ENCODE measurements at places on chromosomes 6 and 20.
A peak's percentile ranks its signal among the peaks of the same experiment; 100 is the strongest.

GRCh38 chr6:161568885-161569456 is 295.1 kb upstream of the AGPAT4 start:
- no peak for DNase-seq

DNA sequence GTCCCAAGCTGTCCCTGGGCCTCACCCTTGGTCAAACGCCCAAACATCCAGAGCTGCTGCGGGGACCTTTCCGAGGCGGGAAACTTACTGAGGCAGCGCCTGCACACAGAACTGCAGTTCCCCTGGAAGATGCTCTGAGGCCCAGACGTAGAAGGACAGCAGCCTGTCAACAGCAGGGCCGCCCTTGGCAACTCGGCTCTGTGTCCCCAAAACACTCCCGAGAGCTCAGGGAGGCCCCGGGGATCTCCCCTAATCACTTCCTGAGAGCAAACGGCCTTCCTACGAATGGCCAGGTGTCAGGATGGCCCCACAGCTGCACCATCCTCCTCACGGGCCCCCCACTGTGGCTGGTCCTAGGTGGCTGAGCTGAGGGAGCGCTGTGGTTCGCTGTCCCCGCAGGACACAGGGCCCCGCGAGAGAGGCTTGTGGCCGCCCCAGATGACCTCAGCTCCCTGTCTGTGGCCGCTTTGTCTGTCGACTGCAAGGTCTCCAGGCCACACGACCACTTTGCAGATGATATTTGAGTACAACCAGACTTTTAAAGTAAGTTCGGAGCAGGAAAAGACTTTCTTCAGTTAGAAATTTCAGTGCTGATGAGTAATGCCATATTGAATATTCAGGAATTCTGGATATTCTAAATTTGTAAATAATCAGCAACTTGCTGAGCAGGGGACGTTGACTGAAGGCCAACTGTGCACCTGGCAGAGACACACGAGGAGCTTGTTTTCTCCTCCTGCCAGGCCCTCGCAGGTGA is 46.0 kb downstream of the DLL1 start:
- DNase-seq = no peak

DNA sequence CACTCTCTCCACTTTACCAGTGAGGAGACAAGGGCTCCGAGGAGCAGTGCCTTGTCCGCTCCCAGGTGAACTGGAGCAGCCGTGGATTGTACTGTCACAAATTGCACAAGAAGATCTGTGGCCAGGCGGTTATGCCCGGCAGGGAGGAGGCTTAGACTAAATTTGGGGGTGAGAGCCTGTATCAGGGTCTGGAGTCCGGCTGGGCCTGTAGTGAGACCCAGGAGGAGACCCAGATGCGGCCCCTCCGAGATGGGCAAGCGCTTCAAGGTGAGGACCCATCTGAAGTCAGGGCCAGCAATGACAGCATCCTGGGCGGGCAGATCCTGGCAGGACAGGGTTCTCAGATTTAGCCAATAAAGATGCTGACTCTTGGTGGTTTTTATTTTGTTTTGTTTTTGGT is 27.6 kb downstream of the BANF2 start:
- no peak for DNase-seq

- no peak for DNase-seq
These were observed 33.5 kb upstream of the MCM3 start for GRCh38 chr6:52317841-52318581.

DNA sequence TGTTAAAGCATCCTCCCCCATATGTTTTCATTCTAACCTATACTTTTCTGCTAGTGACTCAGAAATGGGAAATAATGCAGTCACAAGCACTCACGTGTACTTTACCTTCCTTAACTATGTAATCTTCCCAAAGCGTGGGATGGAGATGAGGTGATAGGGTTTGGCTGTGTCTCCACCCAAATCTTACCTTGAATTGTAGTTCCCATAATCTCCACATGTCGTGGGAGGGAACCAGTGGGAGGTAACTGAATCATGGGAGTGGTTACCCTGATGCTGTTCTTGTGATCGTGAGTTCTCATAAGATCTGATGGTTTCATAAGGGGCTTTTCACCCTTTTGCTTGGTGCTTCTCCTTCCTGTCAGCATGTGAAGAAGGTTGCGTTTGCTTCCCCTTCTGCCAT is 35.4 kb downstream of the AGPAT4 start:
- no peak for DNase-seq

GRCh38 chr6:26272171-26272637 is 92.8 kb upstream of the BTN3A2 start:
- no peak for DNase-seq

DNA sequence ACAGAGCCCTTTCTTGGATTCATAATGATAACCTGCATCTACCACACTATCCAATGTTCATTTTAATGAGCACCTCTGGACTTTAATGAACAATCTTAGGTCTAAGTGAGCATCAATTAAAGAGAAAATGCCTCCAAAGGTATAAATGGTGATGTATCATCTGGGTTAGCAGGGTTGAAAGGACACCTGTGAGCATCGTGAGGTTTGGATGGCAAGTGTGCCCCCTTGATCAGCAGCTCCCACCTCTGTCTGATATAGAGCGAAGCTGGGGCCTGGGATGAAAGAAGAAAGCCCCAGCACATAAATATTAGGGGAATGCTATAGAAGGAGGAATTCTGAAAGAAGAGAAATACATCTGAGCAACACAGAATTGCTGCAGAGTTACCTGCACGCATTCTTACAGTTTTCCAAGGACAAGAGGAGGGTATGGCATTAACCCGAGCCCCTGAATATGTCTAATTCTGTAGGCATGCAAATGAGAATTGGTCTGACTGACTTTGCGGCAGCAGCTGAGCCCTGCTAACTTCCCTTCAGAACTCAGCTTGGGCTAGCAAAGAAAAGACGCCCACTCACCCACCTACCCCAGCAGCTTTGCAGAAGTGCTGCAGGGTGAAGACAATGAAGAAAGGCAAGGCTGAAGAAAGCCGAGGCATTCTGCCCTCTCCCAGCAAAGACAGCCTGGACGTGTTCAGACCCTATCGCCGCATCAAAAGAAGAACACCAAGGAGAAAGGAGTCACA is 136.2 kb downstream of the GMPR start:
- DNase-seq = no peak

DNA sequence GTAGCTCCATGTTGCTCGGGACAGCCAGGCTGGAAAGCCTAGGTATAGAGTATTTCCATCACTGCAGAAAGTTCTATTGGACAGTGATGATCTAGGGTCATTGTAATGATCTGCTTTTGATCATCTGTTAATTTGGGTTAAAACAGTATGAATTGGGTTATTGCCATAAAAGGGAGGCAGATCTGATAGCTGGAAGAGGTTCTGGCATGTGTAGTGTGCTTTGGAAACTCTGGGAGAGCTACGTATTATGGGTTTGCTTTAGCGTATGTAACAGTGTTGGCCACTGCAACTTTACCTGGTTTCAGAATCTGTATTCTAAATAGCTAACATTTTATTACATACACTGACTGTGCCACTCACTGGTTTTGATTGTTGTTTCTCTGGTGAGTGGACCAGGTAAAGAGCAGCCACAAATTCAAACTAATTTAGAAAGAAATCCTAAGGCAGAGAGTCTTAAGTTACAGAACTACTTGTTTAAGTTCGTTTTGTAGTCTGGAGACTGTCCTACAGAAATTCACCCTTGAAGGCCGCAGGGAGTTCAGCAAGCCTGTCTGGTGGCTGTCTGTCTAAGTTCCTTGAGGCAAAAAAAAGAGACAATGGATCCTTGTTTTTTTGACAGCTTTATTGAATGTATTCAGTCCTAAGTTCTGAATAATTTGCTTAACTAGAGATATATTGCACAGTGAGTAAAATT is 300.3 kb downstream of the PRL start:
- peak; percentile 12 for DNase-seq

DNA sequence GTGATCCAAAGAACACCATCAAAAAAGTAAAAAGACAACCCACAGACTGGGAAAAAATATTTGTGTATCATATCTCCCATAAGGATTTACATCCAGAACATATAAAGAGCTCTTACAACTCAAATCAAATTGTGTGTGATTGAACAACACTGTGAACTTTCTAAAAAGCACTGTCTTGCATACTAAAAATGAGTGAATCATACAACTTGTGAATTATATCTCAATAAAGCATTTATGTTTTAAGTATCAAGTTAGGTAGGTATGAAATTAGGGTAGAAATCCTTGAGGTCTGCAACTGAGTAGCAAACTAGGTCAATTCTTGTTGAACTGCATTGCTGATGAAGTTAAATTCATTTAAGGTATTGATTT is 14.1 kb downstream of the SAMHD1 start:
- no peak for DNase-seq

DNA sequence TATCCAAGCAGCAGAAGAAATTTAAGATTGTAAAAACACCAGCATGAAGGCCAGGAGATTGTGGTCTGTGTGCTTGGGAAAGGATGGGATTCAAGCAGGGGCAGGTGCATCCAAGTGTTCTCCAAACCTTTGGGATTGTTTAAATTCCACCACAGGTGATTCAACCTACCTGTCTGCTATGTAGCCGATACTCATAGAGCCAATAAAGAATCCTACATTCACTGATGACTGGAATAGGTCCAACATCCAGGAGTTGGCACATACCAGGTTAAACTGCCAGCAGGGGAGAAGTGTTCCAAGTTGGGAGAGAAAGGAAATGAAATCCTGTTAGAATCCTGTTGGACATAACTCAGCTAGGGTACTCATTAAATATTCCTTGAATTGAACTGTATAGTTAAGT is 2.2 kb downstream of the SLC22A2 start:
- DNase-seq = no peak

DNA sequence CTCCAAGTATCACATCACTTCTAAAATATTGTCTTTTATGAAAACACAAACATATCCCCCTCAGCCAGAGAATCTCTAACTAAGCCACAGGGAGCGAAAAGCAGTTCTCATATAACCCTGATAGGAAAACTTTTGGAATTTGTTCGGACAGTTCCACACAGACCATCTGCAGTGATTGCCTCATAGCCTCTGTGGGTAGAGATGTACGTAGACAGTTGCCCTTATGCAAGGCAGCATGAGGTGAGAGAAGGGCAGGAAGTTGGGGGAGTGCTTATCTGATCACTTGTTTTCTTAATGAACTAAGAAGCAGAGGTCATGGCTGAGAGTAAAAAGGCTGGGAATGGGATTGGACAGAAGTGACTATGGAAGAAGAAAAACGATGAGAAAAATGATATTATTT is 39.6 kb downstream of the SLC23A2 start:
- DNase-seq = no peak

DNA sequence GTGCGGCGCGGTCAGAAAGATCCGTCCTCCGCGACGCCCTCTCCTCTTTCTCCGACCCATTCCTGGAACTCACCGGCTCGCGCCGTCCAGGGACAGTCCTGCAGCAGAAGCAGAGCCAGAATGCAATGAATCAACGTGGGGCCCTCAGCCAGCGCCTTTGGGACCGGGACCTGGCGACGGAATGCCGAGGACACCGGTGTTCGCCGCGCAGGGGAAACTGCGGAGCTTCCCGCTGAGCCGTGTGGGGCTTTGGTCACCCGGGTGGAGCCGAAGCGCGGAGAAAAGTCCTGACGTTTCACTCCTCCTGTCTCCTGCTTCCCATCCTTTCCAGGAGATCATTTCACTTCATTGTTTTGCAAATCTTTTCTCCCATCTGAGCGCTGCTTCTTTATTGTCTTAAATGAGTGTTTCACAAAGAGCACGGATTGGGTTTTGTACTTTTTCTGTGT is 26.5 kb downstream of the ULBP1 start:
- DNase-seq = no peak

- no peak for DNase-seq
These were observed 28.7 kb downstream of the SAYSD1 start for GRCh38 chr6:39086294-39086693.

DNA sequence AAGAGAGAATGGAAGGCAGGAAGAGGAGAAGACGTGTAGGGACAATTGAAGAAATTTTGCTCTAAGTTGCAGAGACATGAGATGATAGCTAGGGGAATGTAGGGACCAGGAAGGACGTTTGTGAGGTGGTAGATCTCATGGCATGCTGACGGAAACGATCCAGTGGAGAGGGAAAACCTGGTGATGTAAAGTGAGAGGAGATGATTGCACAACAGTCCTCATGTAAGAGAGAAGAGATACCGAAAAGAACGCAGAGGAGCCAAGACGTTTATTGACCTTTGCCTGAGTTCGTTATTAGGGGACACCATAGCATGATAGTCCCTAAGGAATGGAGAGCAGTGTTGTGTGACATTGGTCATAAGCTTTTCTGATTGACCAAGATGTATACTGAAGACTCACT is 55.3 kb downstream of the IGF2R start:
- no peak for DNase-seq

DNA sequence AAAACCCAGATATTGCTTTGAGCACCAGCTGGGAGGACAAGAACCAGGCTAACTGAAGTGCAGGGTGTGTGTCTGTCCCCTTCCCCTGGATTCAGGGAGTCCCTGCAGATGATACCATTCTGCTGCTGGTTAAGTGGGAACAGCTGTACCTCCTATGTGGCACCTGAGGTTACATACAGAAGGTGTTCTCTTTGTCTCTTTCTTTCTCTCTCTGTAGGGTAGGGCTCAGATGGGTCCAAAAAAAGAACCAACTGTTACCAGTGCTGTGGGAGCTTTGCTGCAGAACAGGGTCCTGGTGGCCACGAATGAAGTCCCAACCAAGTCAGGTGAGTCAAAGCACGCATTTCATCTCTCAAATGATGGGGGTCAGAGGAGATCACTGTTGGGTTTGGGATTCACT is 38.6 kb downstream of the ZC2HC1B start:
- DNase-seq = no peak

DNA sequence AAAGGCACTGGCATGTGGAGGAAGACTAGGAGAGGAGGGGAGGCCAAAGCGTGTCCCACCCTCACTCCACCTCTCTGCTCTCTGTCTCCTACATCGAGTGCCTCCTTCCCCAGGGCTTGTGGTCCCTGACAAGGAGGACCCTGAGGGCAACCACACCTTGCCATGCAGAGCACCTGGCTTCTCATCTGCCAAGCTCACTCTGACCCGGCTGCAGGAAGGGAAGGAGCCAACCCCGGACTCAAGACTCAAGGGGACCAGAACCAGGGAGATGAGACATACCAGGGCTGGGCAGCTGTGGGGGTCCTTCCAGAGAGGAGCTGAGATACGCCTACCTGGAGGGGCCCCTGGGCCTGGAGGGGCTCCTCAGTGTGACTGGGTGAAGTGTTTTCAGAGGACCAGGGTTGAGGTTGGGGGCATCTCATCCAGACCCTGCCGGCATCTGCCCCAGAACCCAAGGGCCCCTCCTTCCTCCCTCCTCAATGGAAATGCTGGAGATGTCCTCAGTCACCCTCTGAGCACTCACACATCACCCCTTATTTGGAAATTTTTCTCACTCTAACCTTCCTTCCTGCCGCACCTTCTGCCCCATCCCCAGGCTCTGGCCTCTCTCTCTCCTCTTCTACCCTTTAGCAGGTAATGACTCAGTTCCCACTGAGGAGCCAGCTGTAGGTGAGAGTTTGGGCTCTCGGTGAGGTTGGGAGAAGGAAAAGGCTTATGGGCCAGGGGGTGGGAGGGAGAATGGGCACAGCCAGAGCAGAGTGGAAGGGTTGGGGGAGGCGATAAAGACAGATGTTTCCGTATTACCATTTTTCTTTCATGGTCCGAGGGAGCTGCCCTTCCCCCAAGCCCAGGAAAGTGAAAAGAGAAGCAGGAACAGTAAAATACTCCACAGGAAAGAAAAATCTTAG is 32.0 kb upstream of the POU5F1 start:
- no peak for DNase-seq

- DNase-seq = no peak
These were observed 38.8 kb downstream of the RCAN2 start for GRCh38 chr6:46452312-46452917.

- DNase-seq = no peak
These were observed 386.6 kb upstream of the SLC35B3 start for GRCh38 chr6:8821981-8822381.

- no peak for DNase-seq
These were observed 79.3 kb upstream of the PMEPA1 start for GRCh38 chr20:57788936-57789613.
